Nucleus accumbens (tissue), 56 donors: ENCODE measurements at places on chromosomes 3 and 15.

- no peak for DNase-seq
Observed at GRCh38 chr15:39997031-39997430, 42.0 kb downstream of the SRP14 start.

DNA sequence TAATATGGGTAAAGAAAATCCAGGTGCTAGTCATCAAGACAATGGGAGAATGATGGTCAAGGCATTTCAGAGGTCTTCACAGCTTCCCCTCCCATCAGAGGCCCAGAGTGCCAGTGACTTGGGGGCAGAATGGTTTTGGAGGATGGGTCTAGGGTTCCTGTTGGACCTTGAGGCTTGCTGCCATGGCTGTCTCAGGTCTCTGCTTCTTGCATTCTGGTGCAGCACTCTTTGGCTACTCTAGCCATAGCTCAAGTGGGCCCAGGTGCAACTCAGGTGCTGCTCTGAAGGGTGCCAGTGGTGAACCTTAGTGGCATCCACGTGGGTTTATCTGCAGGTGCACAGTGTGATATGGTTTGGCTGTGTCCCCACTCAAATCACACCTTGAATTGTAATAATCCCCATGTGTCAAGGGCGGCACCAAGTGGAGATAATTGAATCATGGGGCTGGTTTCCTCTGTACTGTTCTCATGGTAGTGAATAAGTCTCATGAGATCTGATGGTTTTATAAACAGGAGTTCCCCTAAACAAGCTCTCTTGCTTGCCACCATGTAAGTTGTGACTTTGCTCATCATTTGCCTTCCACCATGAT, 48.5 kb upstream of the PEX5L start:
- DNase-seq, result no peak

DNA sequence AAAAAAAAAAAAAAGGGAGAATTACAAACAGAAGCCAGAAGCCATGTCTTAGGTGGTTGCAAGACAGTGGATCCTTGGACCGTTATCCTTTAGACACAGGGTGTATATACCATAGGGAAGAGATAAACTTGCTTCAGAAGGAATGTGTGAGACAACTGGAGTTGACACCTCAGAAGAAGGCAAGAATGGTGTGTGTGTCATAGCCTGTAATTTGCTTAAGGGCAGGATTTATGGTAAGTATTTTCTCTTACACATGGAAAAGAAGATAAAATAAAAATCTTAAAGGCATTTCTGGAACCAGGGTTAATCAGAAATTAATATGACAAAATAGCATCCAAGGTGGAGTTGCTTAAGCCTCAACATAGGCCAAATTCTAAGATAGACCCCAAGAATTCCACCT, 19.3 kb upstream of the DNAJC19 start:
- DNase-seq, result no peak

- DNase-seq, result no peak
Observed at GRCh38 chr15:96296264-96296663, 34.2 kb upstream of the NR2F2 start.

DNA sequence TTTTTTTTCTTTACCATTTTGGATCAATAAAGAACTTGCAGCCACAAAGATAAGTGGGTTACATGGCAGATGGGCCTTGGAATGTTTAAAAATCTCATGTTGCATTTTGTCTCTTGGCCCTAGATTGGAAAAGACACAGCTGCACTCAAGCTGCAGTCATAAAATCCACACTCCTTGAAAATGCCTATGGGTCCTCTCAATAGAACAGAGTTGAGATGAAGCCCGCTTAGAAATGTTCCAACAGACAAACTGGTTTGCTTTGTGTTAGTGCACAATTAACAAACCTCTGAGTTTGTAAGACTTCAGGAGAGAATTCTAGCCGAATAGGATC, 401.2 kb upstream of the CDIN1 start:
- no peak for DNase-seq

DNA sequence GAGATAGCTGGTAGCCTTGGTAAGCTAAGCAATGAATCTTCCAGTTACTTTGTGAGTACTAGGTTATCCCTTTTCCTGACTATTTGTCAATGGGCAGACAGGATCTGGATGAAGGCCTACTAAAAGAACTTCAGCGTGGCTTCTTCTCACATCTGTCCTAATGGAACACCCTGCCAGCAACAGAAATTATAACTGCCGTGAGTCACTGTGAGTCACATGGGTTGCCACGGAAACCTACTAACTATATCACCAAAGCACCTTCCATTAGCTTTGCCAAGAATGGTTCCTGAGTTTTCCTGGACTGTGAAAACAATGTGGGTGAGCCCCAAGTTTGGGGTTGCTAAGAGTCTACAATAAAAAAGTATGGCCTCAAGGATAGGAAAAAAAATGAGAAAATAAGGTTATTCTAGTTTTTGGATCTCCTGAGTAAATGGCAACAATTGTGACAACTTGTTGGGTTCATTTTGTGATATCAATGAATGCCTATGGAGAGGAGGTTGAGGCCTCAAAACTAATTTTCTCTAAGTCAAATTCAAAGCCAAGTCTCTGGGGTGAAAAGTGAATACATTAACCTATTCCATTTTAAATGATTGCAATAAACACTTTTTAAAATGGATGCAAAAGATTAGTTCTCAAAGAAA, 195.1 kb upstream of the ICE2 start:
- peak; percentile 14 for DNase-seq

DNA sequence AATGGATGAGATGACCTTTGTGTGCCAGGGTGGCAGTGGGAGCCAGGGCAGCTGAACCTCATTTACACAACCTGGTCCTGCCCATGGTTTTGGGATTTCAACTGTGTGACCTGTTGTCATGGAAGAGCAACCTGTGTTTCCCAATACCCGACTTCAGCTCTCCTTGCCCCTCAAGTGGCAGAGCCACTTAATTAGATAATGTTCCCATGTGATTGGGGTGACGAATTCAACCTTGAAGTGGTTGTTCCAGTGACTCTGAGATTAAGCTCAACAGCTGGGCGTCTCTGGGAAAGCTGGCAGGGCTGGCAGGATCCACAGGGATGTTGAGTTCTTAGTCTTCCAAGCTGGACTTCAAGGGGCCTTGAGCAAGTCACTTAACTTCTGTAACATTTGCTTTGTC, 71.0 kb downstream of the THSD4 start:
- DNase-seq, result no peak

DNA sequence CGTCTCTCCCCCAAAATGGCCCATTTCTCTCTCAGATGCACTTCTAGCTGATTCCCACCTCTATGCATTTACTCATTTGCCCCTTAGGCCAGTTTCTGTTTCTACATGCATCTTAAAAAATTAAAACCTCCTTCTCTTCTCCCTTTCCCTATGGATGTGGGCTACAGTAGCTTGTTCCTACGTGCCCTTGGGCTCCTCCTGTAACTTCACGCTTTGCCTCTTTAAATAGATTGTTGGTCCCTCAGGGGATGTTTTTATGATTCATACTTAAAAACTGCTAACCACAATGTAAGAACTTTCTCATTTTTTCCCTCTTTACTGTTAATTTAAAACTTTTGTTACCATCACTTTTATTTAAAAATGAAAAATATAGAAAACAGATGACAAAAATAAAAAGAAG, 185.6 kb upstream of the MRPL3 start:
- no peak for DNase-seq

DNA sequence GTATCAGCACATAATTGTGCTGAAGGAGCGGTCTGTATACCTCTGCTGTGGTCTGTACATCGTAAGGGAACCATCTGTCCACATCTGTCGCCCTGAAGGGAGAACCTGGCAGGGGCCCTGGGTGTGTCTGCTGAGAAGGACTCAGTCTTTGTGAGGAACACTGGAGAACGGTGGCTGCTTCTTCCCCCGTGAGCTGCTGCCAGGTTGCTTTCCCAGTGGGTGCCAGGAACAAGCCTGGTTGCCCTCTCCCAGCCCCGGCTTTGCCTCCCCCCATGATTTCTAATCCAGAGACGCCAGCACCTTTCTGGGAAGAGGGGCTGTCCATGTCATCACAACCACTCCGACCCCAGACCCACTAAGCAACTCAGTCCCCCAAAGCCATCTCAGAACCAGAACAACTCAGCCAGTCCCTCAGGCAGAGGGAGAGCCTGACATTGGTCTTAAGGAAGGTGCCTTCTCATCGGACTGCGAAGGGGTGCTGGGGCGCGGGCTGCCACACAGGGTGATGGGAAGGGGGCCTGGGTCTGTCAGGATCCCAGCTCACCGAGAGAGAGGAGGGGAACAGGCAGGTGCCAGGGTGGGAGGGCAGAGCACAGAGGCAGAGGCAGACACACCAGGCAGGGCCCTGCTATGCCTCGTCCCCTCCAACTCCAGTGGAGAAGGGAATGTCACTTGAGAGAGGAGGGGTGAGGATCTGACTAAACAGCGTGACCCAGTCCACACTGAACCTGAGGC, 8.5 kb downstream of the TNK2 start:
- DNase-seq, result no peak

GRCh38 chr3:187540847-187541246, 129.3 kb downstream of the SST start:
- DNase-seq, result no peak

DNA sequence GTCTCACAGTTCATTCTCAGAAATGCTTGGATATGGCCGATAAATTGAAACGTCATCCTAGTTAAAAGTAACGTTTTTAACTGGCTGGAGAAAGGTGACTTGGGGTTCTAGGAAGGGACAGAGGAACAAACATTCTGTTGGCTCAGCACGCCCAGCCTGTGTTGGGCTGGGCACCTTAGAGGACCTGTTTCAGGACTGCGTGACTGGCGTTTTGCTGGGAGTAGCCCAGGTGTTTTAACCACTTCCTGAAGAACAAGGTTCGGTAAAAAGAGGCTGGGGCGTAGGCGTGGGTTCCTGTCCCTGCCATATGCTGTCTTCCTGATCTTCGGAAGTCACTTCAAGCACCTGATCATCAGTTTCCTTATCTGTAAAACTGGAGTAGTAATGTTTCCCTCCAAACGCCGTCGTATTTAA, 1.1 kb upstream of the TLNRD1 start:
- DNase-seq, result no peak

DNA sequence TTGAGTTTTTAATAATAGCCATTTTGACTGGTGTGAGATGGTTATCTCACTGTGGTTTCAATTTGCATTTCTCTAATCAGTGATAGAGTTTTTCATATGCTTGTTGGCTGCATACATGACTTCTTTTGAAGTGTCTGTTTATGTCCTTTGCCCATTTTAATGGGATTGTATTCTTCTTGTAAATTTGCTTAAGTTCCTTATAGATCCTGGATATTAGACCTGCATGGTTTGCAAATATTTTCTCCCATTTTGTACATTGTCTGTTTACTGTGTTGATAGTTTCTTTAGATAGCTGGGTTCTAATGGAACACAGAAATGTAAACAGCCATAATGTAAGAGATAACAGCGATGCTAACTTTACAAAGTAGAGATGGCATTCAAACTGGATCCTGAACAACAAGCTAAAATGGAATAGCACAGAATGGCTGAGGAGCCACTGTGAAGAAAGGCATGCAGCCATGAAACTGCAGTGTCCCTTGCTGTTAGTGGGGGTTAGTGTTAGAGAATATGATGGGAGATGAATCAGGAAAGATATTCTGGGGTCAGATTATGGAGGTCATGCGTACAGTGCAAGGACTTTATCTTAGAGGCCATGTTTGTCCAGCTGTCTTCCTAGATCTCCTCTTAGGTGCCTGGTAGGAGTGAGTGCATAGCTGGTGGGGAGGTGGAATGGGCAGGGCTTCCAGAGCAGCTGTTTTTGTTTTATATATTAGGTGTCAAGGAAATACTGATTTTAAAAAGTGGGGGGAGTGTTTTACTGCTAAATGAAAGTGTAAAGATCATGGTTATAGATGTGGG, 48.1 kb downstream of the BBS4 start:
- no peak for DNase-seq

GRCh38 chr3:197169028-197169427, 129.4 kb downstream of the DLG1 start:
- DNase-seq, result no peak

DNA sequence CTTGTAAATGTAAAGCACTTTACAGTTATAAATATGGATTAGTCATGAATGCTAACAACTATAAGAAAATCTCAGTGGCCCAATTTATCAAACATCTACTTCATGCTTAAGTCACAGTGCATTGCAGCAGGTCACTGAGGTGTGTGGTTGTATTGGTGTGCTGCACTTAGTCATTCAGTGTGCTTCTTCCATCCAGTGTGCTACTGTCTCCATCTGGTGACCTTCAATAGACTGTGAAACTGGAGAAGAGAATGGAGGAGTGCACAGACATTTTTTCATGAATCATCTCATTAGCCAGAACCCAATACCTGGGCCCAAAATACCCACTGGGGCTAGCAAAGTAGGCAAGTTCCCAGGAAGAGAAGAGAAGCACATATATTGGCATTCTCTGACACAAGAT, 199.6 kb downstream of the SHOX2 start:
- DNase-seq, result no peak

DNA sequence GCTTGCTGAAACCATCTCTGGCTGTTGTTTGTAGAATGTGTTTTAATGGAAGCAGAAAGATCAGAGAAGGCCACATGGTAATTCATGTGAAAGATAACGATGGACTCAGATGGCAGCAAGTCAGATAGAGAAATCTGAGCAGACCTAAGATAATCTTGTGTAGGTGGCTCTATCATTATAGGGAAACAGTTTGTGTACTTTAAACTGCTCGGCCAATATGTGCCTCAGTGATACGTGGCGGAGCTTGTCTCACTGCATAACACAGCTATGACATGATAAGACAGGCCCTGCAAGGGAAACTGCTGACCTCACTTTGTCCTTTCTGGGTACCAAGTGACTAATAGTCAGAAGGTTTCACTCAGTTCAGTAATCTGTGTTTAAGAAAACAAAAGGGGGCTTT, 51.0 kb downstream of the MME start:
- no peak for DNase-seq

GRCh38 chr3:64081235-64081630, 57.9 kb upstream of the PSMD6 start:
- no peak for DNase-seq

DNA sequence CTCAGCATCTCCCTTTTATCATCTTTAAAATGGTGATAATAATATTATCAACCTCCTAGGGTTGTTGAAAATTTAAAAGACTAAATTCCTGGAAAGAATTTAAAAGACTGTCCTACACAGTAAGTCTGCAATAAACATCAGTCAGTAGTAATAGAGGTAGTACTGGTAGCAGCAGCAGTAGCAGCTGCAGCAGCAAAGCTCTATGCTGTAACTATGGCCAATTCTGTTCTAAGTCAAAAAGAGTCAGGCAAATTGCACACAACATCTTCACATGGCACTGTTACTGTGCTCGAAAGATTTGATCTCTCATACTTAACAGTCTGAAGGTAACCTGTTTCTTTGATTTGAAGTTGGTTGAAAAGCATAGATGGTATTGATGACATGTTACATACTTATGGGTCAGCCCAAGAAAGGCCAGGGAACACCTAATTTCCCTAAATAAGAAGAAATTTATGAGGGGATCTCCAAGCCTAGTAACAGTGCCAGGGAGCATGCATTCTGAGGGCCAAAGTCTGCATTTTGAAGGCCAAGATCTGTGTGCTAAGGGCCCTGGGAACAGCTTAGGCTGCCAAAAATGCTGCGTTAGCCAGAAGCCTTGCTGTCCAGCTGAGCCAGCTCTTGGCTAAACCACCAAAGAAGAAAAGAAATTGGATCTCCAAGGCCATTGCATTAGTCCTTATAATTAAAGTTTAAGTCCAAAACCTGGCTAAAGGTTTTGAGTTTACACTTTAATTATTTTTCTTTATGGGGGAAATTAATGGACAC, 68.2 kb downstream of the SIDT1 start:
- DNase-seq, result no peak
